ENCODE measurements at places on chromosomes 1 and 21.

- no peak for DNase-seq
Measured at GRCh38 chr1:198717510-198717909, 78.7 kb downstream of the PTPRC start.

DNA sequence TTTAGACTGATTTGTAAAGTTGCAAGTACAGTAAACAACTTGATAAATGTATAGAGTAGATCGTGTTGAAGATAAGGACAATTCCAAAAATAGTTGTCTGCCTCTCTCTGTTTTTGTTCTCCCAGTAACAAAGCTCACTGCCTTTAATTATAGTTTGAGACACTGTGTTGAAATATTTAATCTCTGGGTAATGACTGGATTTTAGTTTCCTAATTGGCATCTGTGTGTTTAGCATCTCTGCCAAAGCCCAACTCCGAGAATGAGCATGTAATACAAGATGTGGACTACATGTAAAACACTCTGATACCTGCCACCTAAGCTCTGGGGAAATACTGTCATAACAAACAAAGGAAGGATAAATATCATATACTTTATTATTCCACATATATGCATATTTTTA, 27.7 kb upstream of the SDE2 start:
- no peak for DNase-seq

DNA sequence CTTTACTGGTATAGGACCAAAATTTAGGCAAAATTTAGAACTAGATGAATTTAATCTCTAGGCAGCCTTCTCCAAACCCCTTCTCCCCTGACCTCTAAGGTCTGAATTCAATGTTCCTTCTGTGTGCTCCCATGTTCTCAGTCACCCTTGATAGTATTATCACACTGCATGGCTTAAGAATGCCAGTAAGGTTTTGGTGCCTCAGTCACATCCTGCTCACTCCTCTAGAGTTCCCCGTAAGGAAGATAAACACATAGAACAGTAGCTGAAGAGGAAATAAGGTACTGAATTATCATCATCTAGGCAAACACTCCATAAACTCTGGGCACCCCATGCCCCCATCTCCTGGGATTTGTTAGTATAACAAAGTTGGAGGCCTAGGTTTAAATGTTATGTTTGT, 18.2 kb downstream of the PRRX1 start:
- DNase-seq, result no peak

GRCh38 chr1:14292520-14292919, 306.0 kb upstream of the KAZN start:
- DNase-seq, result no peak

- DNase-seq, result no peak
Measured at GRCh38 chr1:51549016-51549619, 30.1 kb upstream of the EPS15 start.

- DNase-seq, result no peak
Measured at GRCh38 chr1:18166341-18166740, 58.7 kb downstream of the IGSF21 start.

GRCh38 chr21:36186506-36187399, 30.1 kb downstream of the DOP1B start:
- no peak for DNase-seq

DNA sequence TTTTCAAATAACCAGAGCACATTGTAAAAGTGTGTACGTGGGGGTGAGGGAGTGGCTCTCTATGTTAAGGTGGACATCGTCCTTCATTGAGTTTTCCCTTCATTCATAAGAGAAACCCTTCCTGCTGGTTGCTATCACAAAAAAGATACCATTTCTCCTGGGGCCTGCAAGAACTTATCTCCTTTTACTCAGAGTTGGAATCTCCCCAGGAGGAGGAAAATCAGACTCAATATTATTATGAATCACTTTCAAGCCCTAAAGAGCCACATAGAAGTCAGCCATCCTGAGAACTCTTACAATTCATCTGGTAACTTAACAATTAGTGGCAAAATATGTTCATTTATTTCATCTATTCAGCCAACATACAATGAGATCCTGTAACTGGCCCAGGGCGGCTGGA, 27.1 kb upstream of the TGFBR3 start:
- DNase-seq, result no peak

- no peak for DNase-seq
Measured at GRCh38 chr1:20322825-20323612, 32.3 kb downstream of the VWA5B1 start.

- no peak for DNase-seq
Measured at GRCh38 chr1:247111259-247111699, 7.1 kb upstream of the ZNF669 start.

- no peak for DNase-seq
Measured at GRCh38 chr1:160722726-160723125, 11.1 kb upstream of the CD48 start.

GRCh38 chr1:19495799-19496526, 10.6 kb upstream of the CAPZB start:
- no peak for DNase-seq

DNA sequence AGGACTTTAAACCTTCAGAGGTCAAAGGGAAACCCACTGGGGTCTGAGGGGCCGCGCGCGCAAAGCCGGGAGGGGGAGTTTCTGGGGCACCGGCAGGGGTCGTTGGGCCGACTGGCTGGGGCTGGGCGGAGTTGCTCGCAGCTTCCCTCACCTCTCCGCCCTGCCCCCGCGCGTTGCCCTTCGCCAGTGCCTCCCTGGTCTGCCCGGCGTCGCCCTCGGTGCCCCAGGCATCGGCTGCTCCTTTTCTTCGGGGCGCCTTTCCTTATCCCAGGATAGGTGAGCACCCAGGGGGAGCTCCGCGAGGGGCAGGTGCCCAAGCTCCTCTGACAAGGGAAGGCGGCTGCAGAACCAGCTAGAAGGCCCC, 390 bp upstream of the NGF start:
- no peak for DNase-seq

- no peak for DNase-seq
Measured at GRCh38 chr1:112576240-112576639, 42.7 kb downstream of the ST7L start.

GRCh38 chr21:43273708-43274021, 104.9 kb downstream of the CRYAA start:
- no peak for DNase-seq

DNA sequence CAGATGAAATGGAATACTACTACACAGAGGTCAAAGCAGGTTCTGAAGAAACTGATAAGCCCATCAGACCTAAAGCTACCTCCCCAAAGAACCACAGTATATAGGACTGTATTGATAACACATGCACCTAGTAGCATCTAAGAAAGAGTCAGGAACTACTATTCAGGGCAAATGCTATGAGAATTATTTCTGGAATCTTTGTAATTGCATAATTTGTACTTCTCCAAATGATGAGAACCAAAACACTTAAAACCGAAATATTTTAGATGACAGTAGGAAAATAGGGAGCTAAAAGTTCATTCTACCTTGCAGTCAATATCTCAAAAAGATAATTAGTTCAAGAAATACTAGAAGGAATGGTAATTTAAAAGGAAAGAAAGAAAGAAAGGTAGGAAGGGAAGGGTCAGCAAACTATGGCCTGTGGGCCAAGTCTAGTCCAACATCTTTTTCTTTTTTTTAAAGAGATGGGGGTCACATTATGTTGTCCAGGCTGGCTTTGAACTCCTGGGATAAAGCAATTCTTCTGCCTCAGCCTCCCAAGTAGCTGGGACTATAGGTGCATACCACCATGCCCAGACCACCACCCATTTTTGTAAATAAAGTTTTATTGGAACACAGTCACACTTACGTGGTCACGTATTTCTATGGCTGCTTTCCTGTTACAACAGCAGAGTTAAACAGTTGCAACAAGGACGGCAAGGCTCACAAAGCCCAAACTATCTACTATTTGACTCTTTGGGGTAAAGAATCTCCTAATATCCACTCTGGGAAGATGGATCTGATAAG, 24.0 kb downstream of the EGLN1 start:
- no peak for DNase-seq

GRCh38 chr21:42847726-42848125, 31.6 kb downstream of the WDR4 start:
- DNase-seq, result no peak

- DNase-seq, result no peak
Measured at GRCh38 chr1:151147665-151148064, 1.2 kb upstream of the SEMA6C start.

- DNase-seq, result no peak
Measured at GRCh38 chr1:32828341-32828740, 10.9 kb downstream of the S100PBP start.

GRCh38 chr1:96730574-96731298, 9.2 kb downstream of the PTBP2 start:
- peak; percentile 46 for DNase-seq

- no peak for DNase-seq
Measured at GRCh38 chr21:42251654-42252324, 32.8 kb downstream of the ABCG1 start.

- DNase-seq, result no peak
Measured at GRCh38 chr1:81126989-81127581, 673.6 kb upstream of the ADGRL2 start.

GRCh38 chr1:207006914-207007313, 25.6 kb downstream of the C1orf116 start:
- no peak for DNase-seq

DNA sequence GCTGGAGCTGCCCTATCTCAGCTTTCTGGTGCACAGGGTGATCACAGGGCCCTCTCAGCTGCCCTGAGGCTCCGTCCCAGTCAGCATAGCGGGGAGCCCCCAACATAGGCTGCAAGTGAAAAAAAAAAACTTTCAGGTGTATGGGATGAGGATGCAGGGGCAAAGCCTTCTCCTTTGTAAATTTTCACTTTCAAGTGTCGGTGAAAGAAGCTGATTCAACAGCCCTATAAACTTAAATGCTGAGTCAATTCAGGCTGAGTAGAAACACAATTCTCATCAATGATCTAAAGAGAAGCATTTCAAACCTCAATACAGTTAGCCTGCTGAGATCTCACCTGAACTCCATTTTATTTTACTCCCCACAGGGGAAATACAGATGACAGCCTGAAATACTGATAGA, 171.2 kb downstream of the SEC16B start:
- DNase-seq, result no peak

DNA sequence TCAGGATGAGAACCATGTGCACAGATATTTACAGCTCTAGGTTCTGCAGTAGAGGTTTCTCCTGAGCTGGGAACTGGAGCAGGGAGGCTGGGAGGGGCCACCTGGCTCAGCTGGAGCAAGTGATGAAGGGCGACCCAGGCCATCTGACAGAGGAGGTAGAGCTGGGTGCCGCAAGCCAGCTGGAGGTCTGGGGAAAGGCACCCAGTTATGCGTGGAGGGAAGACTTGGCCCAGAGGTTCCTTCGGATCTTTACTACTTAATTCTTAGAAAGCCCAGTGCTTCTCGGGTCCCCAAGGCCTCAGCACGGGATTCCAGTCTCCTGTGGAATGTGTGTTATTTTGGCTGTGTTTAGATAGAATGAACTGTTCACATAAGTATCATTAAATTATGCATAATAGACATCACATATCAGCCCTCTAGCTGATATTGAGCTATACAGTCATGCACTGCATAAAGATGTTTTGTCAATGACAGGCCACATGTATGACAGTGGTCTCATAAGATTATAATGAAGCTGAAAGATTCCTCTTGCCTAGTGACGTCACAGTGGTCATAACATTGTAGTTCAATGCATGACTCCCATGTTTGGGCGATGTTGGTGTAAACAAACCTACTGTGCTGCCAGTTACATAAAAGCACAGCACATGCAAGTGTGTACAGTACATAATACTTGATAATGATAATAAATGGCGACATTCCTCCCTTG, 245.1 kb downstream of the RHOU start:
- no peak for DNase-seq

- DNase-seq, result no peak
Measured at GRCh38 chr1:40740039-40740996, 43.3 kb upstream of the KCNQ4 start.

DNA sequence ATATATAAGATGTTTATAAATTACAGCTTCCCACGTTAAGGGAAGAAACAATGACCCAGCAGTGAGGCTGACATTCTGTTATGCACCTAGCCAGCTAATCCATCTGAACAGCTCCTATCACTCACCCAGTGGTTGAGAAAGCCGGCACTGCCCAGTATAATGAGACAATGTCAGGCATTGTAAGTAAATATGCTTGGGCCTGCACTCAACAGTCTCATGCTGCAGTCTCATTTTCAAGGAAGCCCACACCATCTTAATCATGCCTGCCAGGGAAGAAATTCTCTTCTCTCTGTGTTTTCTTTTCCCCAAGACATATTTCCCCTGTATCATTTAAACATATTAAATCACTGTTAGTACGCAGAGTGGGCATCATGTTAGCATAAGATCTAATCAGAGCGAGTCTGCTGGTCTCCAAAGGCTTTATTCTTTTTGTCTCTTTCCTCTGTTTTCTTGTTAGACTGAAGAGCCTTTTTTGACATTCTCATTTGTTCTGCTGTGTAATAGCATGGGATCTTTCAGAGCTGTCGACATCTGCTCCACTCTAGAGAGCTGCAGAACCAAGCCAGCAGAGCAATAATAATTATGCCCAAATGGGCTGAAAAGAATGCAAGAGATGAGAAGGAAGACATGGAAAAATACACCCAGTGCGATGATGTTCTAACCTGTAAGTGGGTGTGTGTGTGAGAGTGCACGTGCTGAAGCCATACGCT, 67.6 kb upstream of the SLC22A15 start:
- DNase-seq, result no peak

DNA sequence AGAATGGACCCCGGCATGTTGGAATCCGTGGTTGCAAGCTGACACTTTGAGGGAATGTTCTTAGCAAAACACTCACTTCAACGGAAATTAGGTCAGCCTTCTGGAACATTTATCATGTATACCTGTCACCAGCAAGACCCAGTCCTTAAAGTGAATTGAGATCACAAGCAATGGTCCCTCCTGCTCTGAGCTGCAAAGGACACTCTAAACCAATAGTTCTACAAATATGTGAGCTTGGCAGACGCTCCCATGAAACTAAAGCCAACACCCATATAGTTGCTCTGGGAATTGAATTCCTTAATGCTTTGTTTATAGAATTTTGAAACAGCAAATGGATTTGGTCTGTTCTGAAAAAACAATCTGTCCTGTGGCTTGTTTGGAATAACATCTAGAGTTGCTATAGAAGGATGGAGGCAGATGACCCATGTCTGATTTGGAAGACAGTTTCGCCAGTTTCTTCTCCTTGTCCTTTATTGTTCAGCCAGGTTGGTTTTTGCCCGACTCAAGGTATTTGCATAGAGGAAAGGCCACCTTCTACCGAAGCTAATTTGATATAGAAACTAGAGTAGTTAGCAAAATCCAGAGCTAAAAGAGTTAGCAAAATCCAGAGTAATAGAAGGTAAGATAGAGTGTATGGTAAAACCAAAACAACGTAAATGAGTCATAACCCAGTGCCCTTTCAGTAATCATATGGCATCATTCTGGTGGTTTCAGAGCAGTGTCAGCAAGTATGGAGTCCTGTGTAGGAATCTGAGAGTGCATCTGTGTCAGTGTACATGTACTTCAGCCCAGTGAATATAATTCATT, 236.2 kb downstream of the NFIA start:
- DNase-seq, result peak; percentile 96

DNA sequence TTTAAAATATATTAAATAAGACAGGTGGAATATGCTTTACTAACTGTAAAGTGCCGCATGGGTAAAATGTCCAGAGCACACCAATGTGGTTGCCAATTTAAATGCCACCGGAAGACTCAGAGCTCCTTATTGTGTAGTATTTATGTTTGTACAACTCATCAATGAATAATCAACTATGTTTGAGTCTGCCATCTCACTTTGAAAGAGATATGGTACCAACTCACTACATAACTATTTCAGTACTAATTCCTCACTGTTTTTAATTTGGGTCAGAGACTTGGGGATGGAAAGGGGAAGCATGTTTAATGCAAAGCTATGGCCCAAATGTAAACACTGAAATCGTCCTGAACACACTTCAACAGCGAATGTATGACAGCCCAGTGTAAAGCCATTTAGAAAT, 144.8 kb downstream of the NR5A2 start:
- DNase-seq, result no peak
